ENCODE measurements at places on chromosomes 16 and 17. TPM values are rescaled to one million over a fixed set of nuclear protein-coding genes. Genes with fewer than 3 reads are reported as not detected.

DNA sequence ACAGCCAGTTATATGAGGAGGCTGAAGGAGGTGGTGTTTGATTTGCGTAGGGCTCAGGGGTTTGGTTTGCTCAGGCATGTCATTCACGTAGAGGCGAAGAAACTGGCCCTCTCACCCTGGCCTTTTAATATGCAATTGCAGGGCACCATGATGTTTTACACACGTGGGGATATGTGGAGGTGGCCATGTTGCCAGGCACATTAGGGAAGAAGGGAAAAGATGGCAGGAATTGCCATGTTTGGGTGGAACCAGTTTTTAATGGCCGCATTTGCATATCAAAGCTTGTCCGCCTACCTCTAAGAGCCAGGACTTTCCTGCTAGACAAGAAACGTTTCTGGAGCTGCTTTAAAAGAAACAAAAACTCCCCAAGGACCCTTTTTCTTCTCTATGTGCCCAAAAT, 1483.7 kb upstream of the GOT2 start:
- DNase-seq: no peak

GRCh38 chr17:47993031-47993564, 22.2 kb downstream of the CDK5RAP3 start:
- no peak for DNase-seq

GRCh38 chr17:75472119-75472518, 15.7 kb downstream of the TMEM94 start:
- no peak for DNase-seq

GRCh38 chr16:11074131-11074530, 129.8 kb downstream of the CLEC16A start:
- peak; percentile 26 for DNase-seq

DNA sequence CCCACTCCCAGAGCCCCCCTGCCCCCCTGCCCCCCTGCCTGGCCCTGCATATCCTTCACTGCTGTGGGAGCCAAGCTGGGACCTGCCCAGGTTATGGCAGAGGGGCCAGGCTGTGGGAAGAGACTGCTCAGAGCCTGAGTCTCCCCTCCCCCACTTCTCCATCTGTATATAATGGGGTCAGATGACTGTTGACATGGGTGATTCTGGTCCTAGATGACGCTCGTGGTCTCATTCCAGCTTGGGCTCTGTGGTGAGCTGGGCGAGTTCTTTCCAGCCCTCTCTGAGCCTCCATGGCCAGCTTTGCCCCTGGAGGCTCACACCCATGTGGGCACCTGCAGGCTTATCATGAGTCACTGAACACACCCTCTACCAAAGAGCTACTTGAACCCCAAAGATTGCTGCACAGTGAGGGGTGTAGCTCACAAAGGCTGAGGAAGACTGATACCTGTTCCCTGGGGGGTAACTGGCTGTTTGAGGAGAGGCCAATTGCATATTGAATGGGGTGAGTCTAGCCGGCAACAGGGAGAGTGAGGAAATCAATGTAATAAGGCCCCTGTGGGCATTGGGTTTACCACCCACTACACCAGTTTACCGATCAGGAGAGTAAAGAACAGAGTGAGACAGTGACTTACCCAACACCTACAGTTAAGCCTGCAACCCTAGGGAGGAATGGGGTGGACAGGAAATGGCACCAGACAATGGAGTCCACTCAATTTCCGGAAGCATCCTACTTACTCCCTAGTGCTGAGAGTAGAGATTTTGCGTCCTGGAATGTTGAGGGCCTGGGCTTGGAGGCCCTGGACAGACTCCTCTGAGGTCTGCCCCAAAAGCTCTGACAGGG, 4.2 kb upstream of the SREBF1 start:
- peak; percentile 46 for DNase-seq

- DNase-seq: peak; percentile 26
Observed at GRCh38 chr16:88437367-88437964, 15.6 kb upstream of the ZFPM1 start.

- DNase-seq: no peak
Observed at GRCh38 chr16:2043667-2044451, 3.8 kb downstream of the NTHL1 start.

DNA sequence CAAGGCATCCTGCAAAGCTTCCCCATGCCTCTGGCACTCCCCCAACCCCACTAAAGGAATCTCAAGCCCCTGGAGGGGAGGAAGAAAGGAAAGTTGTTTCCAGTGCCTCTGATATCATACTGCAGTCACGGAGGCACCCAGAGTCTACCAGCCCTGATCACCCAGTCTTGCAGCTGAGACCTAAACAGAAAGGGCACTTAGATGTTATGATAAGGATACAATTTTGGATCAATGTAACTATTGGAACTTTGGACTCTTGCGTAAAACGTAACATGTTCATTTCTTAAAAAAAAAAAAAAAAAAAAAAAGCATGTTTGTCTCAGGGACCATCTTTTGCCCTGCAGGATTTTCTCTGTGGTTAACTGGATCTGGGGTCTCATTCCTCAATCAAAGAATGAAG, 52.4 kb upstream of the COX10 start:
- no peak for DNase-seq

DNA sequence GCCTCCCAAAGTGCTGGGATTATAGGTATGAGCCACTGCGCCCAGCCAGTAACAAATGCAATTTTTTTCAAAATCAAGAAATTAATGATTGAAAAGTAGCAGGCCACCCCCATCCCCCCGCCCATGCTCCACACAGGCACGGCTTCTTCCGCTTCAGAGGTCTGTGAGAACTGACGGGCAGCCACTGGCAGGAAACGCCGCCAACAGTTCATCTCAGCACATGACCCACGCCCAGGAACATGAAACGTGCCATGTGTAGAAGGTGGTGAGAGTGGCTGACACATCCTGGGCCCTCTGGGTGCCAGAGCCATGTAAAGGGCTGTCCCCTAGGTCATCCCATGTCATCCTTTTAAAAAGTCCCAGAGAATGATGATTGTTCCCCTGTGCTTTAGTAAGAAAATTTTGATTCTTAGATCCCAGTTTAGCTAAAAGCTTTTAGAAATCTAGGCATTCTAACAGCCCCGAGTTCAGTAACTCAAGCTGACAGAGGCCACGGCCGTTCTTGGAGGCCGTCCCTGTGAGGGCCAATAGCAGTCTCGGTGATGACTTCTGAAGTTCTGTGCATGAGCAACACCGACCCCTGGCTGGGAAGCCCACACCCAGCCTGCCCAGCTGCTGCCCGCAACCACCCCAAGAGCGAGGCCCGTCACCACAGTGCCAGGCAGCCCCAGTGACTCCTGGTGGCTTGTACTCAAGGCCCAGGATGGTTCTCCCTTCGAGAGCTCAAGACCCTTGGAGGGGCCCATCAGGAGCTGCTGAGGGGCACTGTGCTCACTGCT, 52.1 kb downstream of the KLHDC4 start:
- no peak for DNase-seq

- DNase-seq: no peak
Observed at GRCh38 chr17:47238321-47239010, 15.2 kb upstream of the ITGB3 start.

GRCh38 chr16:2511128-2511800, 2.5 kb upstream of the ATP6V0C start:
- peak; percentile 70 for DNase-seq

- DNase-seq: peak; percentile 36
Observed at GRCh38 chr16:3857189-3858043, 23.1 kb downstream of the CREBBP start.

- DNase-seq: no peak
Observed at GRCh38 chr17:50127697-50128361, 2.1 kb downstream of the SAMD14 start.

DNA sequence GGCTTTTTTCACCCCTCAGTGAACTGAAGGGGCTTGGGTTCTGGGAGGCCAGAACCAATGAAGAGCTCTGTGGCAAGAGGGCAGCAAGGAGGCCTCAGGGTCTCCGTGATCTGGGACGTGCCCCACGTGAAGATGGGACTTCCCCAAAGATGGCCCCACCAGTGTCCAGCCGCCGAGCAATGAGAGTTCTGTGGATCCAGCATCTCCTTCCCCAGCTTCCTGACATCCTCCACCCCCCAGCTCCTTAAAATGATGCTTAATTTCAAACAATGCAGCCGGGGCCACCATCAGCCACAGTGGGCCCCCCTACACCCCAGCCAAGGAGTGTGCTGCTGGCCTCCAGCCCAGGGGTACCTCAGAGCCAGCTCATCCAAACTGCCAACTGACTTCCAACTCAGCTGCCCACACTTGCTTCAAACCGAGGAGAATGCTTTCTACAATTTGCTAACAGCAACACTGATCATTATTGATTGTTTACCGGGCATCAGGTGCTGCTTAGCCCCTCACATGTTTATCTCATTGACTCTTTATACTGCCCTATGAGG, 5.9 kb upstream of the SPPL2C start:
- no peak for DNase-seq

DNA sequence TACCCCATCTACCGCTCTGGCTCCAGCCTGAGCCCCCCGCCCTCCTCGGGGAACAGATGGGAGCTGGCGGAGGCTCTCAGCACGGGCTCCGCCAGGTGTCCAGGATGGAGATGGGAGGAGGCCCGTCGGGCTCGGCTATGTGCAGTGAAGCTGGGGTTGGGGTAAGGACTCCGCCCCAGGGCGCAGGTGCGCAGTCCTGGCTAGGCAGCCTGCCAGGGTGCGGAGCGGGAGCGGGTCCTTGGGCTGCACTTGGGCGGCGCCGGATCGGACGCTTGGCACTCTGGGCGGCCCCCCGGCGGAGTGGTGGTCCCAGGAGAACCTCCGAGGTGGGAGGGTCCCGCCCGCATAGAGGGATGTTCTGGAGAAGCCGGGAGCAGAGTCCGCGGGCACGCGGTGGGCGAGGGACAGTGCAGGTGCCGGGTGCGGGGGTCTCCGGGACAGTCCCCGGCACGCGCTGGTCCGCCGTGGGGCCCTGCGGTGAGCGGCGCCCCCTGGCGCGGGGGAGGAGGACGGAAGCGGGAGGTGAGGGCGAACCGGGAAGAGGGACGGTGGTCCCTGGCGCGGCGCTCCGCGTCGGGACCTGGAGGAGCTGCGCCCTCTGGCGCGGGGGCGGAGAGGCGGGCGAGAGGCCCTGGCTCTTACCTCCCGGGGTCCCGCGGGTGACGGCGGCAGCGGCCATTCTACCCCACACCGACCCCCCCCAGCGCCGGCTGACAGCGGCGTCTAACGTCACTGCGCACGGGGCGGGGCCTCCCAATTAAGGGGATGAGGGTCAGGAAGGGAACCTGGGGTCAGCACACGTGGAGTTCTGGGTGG, at the start of gene CAMTA2:
CAMTA2 (minus strand) TSS at position 725 of the 816 bp plus-strand sequence. CDS start 1,453 bp downstream, outside the sequence.
- DNase-seq: peak; percentile 61

GRCh38 chr16:53084746-53085334, 30.0 kb downstream of the CHD9 start:
- DNase-seq: peak; percentile 19

DNA sequence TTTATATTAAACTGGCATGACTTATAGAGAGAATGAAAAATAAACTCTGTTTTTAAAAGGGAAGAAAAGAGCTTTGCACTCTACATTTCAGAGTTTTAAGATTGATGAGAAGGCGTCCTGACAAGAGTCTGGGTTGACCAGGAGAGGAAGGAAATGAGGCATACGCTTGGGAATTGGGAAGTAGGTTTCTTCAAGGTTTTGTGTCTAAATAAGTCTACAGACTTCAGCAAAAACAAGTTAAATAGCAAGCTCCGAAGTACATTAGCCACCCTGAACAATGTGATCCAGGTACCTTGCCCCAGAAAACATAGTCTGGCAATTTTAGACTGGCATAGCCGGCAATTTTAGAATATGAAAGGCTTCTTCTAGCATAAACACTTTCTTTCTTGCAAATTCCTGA, 28.5 kb upstream of the CCDC182 start:
- no peak for DNase-seq

- no peak for DNase-seq
Observed at GRCh38 chr16:77238593-77238992, 39.4 kb downstream of the SYCE1L start.

DNA sequence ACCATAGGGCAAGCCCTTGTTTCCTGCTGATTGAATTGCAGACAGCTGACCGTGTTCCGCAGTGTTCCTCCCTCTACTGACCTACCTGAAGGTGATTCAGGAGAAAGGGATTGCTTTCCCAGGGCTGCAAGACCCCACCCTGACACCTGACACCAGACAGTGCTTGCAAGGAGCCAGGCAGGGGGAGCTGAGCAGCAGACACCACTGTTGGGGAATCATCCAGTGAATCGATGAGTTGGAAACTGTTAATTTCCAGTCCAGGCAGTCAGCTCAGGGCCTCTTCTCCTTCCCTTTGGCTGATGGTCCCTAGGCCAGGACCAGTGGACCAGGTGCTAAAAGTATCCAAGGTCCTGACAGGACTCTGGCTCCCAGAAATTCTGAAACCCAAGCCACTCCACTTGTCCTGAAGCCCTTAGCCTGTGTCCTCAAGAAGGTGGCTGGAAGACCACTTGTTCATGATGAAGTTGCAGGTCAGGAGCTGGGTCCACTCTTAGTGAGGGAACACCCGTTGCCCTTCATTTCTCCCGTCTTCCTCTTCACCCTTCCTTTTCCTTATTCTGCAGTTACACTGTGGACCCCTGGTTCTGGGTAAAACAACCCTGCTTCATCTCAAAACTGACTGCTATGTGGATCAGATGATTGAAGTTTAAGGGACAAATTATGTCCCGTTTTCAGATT, 9.5 kb upstream of the UNK start:
- peak; percentile 44 for DNase-seq

DNA sequence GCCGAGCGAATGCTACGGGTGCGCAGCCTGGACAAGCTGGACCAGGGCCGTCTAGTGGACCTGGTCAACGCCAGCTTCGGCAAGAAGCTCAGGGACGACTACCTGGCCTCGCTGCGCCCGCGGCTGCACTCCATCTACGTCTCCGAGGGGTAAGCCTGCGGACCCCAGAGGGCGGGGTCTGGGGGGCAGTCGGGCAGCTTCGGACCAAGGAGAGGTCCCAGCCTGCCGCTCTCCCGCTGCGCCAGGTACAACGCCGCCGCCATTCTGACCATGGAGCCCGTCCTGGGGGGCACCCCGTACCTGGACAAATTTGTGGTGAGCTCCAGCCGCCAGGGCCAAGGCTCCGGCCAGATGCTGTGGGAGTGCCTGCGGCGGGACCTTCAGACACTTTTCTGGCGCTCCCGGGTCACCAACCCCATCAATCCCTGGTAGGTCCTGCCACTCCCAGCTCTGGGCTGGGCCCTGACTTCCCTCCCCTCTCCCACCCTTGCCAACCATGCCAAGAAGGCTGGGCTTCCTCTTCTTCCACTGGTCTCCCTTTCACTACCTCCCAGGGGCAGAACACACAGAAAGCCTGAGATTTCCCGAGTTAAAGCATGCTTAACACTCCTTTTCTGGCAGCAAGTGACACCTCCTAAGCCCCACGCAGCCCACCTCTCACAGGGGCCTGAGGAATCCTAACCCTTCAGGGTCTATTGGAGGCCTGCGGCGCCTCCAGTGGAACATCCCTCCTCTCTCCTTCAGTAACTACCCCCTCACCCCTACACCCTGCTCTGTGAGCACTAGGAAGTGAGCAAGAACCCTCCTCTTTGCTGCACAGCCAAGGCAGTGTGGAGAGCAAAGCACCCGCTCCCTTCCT, 3.2 kb downstream of the NAGS start:
- DNase-seq: peak; percentile 22

The TBC1D3L gene
- 3.2 TPM for polyA plus RNA-seq

The KIF2B gene
- polyA plus RNA-seq: not detected

The TRIM72 gene
- not detected for polyA plus RNA-seq

The DPEP2 gene
- not detected for polyA plus RNA-seq

The SULT1A2 gene
- polyA plus RNA-seq: not detected

The IRX6 gene
- polyA plus RNA-seq: not detected

The FOXL1 gene
- 5.9 TPM for polyA plus RNA-seq

The KCNH6 gene
- polyA plus RNA-seq: not detected

The C16orf96 gene
- not detected for polyA plus RNA-seq

The ALOX12B gene
- not detected for polyA plus RNA-seq

The OGFOD1 gene
- polyA plus RNA-seq: 101 TPM

The RAP1GAP2 gene
- polyA plus RNA-seq: 0.99 TPM

The SOX9 gene
- polyA plus RNA-seq: 12.5 TPM

Data from fibroblast of lung (primary cell).